ENCODE measurements at places on chromosomes 3 and 15.

GRCh38 chr3:1734494-1735122 lies 364.1 kb upstream of the CNTN4 start:
- no peaks in the 10 kb centered on the region for H3K4me1 ChIP-seq
- no peak overlapping the region for H3K27ac ChIP-seq
- no peaks in the 10 kb centered on the region for H3K27me3 ChIP-seq
- H3K36me3 ChIP-seq: no peaks in the 10 kb centered on the region
- DNase-seq: no peak
- no peak overlapping the region for H3K4me3 ChIP-seq

DNA sequence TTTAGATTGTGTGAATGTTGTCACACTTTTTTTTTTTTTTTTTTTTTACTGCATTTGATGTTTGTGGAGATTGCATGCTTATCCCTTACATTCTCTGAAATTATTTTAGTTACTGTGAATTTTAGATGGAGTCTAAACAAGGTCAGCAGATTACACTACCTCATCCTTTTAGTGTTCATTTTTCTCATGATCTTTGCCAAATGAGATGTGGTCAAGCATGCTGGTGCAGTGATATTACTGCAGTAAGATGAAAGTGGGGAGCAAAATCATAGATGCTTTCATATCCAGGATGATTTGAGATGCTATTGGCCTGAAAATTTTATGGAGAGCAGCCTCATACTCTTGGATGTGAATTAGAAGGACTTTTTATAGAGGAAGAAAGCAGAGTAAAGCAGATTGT lies 45.8 kb downstream of the SLC25A26 start:
- H3K36me3 ChIP-seq: peaks cover 21% of the 10 kb centered on the region
- no peaks in the 10 kb centered on the region for H3K4me1 ChIP-seq

GRCh38 chr3:132536442-132537153 lies 60.5 kb upstream of the ACKR4 start:
- no peak overlapping the region for H3K27ac ChIP-seq
- no peaks in the 10 kb centered on the region for H3K27me3 ChIP-seq
- DNase-seq: no peak
- H3K4me3 ChIP-seq: no peak overlapping the region

GRCh38 chr3:16485395-16485992 lies 28.0 kb downstream of the RFTN1 start:
- DNase-seq: no peak
- H3K4me3 ChIP-seq: no peak overlapping the region
- no peaks in the 10 kb centered on the region for H3K27me3 ChIP-seq
- no peak overlapping the region for H3K27ac ChIP-seq
- H3K36me3 ChIP-seq: peaks cover 7% of the 10 kb centered on the region

- no peaks in the 10 kb centered on the region for H3K36me3 ChIP-seq
- no peak overlapping the region for H3K4me3 ChIP-seq
- no peak for DNase-seq
- H3K27me3 ChIP-seq: no peaks in the 10 kb centered on the region
- no peak overlapping the region for H3K27ac ChIP-seq
These were observed 5.6 kb upstream of the ARL8B start for GRCh38 chr3:5116538-5116937.

- no peak for DNase-seq
- H3K4me3 ChIP-seq: no peak overlapping the region
- peaks cover 57% of the 10 kb centered on the region for H3K4me1 ChIP-seq
- peaks cover 23% of the 10 kb centered on the region for H3K36me3 ChIP-seq
These were observed 6.3 kb downstream of the BHLHE40 start for GRCh38 chr3:4985330-4986174.

- no peaks in the 10 kb centered on the region for H3K4me1 ChIP-seq
- no peak overlapping the region for H3K4me3 ChIP-seq
- no peaks in the 10 kb centered on the region for H3K36me3 ChIP-seq
- H3K27ac ChIP-seq: no peak overlapping the region
- DNase-seq: no peak
- H3K27me3 ChIP-seq: no peaks in the 10 kb centered on the region
These were observed 87.1 kb downstream of the DIPK2A start for GRCh38 chr3:144058713-144059112.

DNA sequence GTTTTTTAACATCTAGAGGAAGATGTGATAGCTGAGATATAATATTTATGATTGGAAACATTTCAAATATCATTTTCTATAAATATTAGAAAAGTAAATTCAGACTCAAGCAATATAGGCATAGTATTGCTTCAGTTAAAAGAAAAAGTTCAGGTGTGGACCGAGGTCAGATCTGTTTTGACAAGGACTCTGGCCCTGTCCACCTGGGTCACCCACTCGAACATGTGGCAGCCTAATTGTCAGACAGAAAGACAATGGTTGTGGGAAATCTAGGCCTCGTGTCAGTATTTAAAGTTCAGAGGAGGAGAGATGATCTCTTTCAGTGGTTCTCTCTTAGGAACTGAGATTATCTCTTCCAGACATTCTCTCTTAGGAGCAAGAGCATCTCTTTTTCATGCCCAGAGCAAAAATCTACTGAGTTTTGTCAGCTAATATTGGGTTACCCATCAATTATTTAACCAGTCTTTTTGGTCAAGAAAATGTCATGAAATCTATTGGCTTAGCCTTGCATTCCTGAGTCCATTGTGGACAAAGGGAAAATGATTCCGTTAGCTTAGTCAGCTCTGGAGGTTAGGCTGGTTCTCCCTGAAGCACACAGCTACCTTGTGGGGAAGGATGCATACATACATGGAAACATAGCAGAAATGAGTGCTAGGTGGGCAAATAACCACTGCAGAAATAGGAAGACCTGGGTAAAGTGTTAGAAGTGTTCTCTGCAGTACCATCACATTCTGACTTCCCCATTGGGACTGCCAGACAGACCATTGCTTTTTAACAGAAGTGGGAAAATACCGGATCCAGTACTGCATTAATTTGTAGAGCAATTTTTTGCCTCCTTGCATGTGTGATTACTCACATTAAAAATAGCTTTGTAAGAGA lies 343.3 kb downstream of the GRM7 start:
- H3K27me3 ChIP-seq: no peaks in the 10 kb centered on the region
- H3K4me1 ChIP-seq: no peaks in the 10 kb centered on the region
- no peaks in the 10 kb centered on the region for H3K36me3 ChIP-seq
- H3K27ac ChIP-seq: no peak overlapping the region
- DNase-seq: no peak

DNA sequence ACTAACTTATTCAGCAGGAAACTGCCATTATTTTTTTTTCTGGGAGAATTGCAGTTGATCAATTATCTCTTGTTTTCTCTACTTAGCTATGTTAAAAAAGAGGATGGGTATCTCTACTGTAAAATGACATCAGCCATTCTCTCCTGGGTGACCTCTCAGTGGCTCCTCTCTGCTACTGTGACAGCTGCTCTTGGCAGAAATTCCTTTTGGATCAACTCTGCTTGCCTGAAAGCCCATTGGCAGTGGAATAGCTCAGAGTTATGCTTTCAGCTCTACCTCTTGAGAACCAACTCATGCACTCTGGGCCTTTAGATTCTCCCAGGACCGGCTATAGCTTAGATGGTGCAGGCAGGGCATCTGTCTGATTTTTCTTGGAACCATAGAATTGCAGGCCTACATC lies 99.9 kb upstream of the GAP43 start:
- no peak for DNase-seq
- H3K27ac ChIP-seq: no peak overlapping the region
- no peaks in the 10 kb centered on the region for H3K4me1 ChIP-seq
- no peaks in the 10 kb centered on the region for H3K36me3 ChIP-seq
- H3K27me3 ChIP-seq: no peaks in the 10 kb centered on the region

DNA sequence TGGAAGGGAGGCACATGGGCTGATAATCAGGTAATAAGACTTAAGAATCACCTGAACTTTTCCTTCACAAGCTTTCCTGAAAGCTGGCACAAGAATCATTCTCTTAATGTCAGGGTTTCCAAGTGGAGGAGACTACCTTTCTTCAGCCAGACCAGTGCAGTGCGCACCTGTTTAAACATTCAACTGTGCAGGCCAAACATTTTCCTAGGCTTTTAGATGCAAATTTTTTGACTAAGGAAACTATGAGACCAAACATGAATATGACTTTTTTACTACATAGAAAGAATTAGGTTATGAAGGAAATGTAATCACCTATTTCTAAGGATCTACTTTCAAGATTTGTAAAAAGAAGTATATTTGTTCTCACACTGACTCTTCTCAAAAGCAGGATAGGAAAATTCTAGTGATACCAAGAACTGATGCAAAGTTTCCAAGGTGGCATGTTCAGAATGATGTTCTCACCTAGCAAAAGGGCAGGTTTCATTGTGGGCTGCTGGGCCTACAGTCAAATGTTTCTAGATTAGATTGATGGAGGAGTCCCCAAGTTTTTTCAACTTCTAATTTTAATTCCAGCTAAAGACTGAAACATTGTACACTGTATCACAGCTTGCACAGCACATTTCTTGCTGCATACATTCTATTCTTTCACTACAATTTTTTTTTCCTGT lies 339.1 kb downstream of the TIGIT start:
- H3K4me1 ChIP-seq: no peaks in the 10 kb centered on the region
- no peak overlapping the region for H3K4me3 ChIP-seq
- no peak overlapping the region for H3K27ac ChIP-seq

DNA sequence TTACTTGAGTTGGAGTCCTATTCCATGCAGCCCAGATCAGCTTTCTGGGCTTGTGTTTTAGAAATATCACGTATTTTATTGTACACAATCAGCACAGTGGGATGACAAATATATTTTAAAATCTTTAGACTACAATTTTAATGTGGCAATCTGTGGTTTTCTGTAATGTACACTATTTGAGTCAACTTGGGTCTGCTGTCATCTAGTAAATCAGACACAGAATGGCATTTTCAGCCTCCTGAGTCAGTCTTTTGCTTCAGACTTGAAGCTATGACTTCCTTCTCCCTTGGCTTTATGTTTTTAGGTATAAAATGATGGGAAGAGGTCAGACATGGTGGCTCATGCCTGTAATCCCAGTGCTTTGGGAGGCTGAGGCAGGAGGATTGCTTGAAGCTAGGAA lies 232.1 kb downstream of the NECTIN3 start:
- no peaks in the 10 kb centered on the region for H3K4me1 ChIP-seq
- no peak for DNase-seq
- no peaks in the 10 kb centered on the region for H3K27me3 ChIP-seq
- no peak overlapping the region for H3K4me3 ChIP-seq

DNA sequence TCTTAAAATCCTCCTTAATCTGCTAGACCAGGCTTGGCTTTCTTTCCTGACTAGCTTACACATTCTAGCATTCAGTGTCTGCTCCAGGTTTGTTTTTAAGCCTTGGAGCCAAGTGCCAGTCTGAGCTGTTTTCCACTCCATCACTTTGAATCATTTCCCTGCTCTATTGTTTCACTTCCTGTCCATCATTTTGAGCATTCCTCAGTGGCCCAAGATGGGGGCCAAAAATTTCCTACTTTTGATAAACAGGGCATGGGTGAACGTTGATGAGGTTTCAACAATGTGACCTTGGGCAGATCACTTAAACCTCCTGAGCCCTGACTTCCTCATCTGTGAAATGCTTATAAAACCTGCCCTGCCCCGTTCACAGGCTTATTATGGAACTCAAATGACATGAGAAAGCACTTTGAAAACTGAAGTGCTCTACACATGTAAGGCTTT lies 4.4 kb downstream of the CYP19A1 start:
- H3K36me3 ChIP-seq: no peaks in the 10 kb centered on the region
- no peaks in the 10 kb centered on the region for H3K4me1 ChIP-seq
- H3K27ac ChIP-seq: no peak overlapping the region
- no peak for DNase-seq

GRCh38 chr15:51288143-51289065 lies 50.0 kb downstream of the CYP19A1 start:
- H3K36me3 ChIP-seq: no peaks in the 10 kb centered on the region
- no peak for DNase-seq
- no peak overlapping the region for H3K27ac ChIP-seq
- no peak overlapping the region for H3K4me3 ChIP-seq
- no peaks in the 10 kb centered on the region for H3K4me1 ChIP-seq
- no peaks in the 10 kb centered on the region for H3K27me3 ChIP-seq

DNA sequence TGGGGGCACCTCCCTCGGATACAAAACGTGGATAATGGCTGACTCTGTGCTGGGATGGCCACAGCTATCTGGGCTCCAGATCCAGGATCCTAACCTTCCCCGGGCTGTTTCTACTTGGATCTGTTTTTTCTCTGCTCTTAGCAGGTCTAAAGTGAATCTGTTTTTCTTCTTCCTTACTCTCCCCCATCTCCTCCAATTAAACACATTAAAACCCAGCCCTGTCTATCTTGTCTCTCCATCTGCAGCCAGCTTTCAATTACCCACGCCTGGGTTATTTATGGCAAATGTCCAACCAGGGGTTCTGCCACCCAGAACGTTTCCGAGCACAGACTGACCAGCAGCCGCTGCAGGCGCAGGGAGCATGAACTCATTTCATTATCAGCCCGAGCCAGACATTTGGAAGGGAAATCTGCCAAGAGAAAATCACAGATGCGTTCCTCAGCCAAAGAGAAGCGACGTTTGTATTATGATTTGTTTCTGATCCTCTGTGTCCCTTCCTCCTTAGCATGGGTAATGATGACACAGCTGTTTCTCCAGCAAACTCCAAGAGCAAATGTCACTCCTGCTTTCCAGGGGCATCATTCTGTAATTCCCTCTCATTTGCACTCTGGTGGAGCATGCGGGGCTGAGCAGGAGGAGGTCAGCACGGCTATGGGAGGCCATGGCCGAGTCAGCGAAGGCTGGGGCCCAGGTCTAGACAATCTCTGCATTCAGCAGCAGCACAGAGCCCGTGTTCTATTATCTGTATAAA lies 42.0 kb downstream of the UMPS start:
- peaks cover 3% of the 10 kb centered on the region for H3K27me3 ChIP-seq
- H3K4me3 ChIP-seq: no peak overlapping the region
- no peak overlapping the region for H3K27ac ChIP-seq

- H3K27me3 ChIP-seq: no peaks in the 10 kb centered on the region
- H3K4me3 ChIP-seq: no peak overlapping the region
- no peaks in the 10 kb centered on the region for H3K36me3 ChIP-seq
- H3K4me1 ChIP-seq: no peaks in the 10 kb centered on the region
- DNase-seq: no peak
These were observed 719.9 kb downstream of the CADM2 start for GRCh38 chr3:85678713-85679112.

GRCh38 chr3:128077202-128077624 lies 25.0 kb downstream of the SEC61A1 start:
- H3K27ac ChIP-seq: no peak overlapping the region
- peaks cover 5% of the 10 kb centered on the region for H3K27me3 ChIP-seq

GRCh38 chr3:184597829-184598573 lies 36.4 kb downstream of the EPHB3 start:
- no peak for DNase-seq
- peaks cover 9% of the 10 kb centered on the region for H3K27me3 ChIP-seq
- H3K4me3 ChIP-seq: no peak overlapping the region
- no peaks in the 10 kb centered on the region for H3K36me3 ChIP-seq
- no peak overlapping the region for H3K27ac ChIP-seq

- no peaks in the 10 kb centered on the region for H3K27me3 ChIP-seq
- DNase-seq: no peak
- H3K27ac ChIP-seq: no peak overlapping the region
- H3K4me3 ChIP-seq: no peak overlapping the region
These were observed 429.2 kb upstream of the NR2F2 start for GRCh38 chr15:95901271-95901670.

- no peaks in the 10 kb centered on the region for H3K27me3 ChIP-seq
- H3K27ac ChIP-seq: no peak overlapping the region
- H3K4me3 ChIP-seq: no peak overlapping the region
- H3K4me1 ChIP-seq: no peaks in the 10 kb centered on the region
- no peak for DNase-seq
- H3K36me3 ChIP-seq: no peaks in the 10 kb centered on the region
These were observed 44.8 kb downstream of the KBTBD12 start for GRCh38 chr3:127959873-127960272.

- no peaks in the 10 kb centered on the region for H3K27me3 ChIP-seq
- no peak for DNase-seq
- no peak overlapping the region for H3K27ac ChIP-seq
- no peak overlapping the region for H3K4me3 ChIP-seq
- H3K4me1 ChIP-seq: no peaks in the 10 kb centered on the region
- no peaks in the 10 kb centered on the region for H3K36me3 ChIP-seq
These were observed 173.6 kb downstream of the PTPRG start for GRCh38 chr3:61734749-61735686.

Data from effector memory CD4-positive, alpha-beta T cell (primary cell).